Femur (tissue), 1 donor: ENCODE measurements at places on chromosomes 1 and 21.

GRCh38 chr1:247924868-247925267, at the start of gene OR2AJ1:
Gene OR2AJ1 (plus strand): TSS chr1:247924889. CDS start chr1:247933769, 8,880 bp downstream.
- DNase-seq = no peak

DNA sequence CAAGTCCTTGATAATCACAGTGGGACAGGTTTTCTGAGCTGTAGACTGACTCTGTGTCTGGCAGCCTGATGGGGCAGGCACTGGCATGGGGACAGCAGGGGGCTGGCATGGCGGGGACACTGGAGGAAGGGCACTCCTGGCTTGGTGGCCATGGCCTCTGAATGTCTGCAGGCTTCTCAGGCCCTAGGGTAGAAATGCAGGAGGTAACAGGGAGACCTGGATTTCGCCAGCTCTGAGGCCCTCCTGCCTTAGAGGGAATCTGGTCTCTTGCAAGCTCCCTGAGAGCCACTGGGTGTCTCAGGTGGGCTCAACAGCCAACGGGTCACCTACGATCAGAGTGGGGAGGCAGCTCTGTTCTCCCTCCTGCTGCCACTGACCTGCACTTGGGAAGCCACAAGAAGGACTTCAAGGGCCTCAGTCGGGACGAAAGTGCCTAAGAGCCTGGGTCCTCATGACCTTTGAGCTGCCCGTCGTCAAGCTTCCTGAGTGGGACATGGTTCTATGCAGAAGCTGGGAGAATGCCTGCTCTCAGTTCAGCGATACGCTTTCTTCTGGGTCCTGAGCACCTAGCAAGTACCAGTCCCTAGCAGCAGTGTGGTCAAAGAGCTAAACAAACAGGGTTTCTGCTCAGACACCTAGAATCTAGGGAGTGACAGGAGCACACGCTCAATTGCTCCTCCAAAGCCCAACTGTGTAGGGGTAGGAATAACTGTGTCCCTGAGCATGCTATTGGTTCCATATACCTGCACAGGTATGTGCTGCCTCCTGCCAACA, 569.0 kb downstream of the PTPRU start:
- DNase-seq = no peak

- DNase-seq = no peak
Observed at GRCh38 chr1:204426035-204426436, 14.4 kb upstream of the PPP1R15B start.

DNA sequence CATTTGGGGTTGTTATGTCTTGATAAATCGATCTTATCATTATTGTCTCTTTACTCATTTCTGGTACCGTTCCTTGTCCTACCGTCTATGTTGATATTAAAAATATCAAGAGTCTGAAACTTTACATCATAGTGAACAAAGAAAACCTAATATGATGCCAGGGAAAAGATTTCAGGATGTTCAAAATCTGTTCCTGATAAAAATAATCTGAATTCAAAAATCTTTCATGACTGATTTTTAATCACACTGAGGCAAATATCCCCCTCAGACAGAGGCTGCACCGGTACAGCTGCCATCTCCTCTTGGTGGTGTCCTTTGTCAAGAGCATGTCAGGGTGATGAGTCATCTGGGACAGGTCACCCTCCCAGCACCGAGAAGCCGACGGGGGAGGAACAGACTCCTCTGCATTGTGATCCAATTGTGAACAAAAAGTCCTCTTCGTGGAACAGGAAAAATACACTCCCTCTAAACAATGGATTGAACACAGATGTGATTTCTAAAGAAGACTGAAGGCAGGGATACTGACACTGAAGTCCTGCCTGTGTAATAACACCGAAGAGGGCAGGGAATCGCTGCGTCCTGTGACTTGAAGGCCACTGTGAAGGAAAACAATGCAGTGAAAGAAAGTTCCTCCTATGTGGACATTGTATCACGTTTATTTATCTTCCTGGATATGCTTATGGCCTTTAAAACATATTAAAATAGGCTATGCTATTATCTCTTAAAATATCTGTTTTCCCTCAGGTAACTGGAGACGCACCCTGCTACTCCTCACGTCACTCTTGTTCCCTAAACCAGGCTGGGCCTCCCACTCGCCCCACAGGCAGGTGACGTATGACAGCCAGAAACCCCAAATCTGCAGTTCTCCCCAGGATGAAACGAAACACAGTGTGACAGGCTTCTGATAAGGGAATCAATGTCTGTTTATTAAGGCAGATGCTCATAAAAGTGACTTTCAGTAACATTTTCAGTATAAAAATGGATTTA, 4.3 kb upstream of the SPATC1L start:
- DNase-seq = no peak

GRCh38 chr21:41403331-41403730, 22.7 kb upstream of the MX1 start:
- DNase-seq = no peak

GRCh38 chr1:107213225-107213624, 72.4 kb downstream of the NTNG1 start:
- DNase-seq = no peak

DNA sequence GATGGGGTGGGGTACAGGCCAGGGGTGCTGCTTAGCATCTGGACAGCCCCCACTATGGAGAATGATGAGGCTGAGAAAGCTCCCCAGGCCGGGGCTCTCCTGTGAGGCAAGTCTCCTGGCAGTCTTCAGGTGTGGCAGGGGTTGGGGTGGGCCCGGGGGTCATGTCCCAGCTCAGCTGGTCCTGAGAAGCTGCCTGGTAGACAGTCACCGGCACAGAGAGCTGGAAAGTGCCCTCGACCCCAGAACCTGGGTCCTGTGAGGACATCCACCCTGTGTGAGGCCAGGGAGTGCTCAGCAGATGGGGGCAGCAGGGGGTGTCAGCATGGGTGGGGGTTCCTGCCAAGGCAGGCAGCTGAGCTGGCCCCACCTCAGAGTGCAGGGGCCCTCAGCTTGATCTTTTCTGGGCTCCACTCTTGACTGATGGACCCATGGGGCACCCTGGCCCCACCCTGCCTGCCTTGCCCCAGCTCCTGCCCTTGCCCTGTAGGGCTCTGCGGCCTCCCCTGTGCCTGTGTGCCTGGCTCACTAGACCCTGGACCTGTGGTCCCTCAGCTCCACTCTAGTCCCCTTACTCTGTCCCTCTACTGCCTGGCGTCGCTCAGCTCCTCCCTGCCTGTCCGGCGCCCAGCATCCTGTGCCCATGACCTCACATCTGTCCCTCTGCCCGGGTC, 5.8 kb downstream of the IBA57 start:
- DNase-seq = no peak

- DNase-seq = no peak
Observed at GRCh38 chr1:2115008-2115641, 64.9 kb downstream of the PRKCZ start.

GRCh38 chr1:52153010-52153409, 11.1 kb downstream of the ZFYVE9 start:
- DNase-seq = no peak

DNA sequence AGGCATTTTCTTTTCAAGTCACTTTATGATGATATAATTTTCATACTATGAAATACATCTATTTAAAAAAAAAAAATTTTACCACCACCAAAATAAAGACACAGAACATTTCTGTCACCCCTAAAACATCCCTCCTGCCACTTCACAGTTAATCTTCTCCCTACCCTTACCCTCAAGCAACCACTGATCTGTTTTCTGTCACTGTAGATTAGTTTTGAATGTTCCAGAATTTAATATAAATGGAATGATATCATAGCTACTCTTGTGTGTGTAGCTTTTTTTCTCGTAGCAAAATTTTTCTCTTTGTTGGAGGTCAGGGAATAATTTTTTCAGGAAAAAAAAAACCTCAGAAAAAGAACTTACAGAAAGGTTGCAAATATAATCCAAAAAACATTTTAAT, 152.7 kb downstream of the RHOU start:
- no peak for DNase-seq

- DNase-seq = no peak
Observed at GRCh38 chr1:156523801-156524480, 23.4 kb upstream of the MEF2D start.

DNA sequence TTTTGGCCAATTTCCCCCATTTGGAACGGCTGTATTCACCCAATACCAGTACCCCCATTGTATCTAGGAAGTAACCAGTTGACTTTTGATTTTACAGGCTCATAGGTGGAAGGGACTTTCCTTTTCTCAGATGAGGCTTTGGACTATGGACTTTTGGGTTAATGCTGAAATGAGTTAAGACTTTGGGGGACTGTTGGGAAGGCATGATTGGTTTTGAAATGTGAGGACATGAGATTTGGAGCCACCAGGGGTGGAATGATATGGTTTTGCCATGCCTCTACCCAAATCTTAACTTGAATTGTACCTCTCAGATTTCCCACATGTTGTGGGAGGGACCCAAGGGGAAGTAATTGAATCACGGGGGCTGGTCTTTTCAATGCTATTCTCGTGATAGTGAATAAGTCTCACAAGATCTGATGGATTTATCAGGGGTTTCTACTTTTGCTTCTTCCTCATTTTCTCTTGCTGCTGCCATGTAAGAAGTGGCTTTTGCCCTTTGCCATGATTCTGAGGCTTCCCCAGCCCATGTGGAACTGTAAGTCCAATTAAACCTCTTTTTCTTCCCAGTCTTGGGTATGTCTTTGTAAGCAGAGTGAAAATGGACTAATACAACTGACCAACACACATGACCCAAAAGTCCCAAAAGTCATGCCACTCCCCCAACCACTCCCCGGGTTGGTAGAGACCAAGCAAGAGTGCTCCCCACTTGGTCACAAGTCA, 35.4 kb upstream of the ZNF496 start:
- DNase-seq = no peak

GRCh38 chr1:45573231-45573804, 10.5 kb upstream of the NASP start:
- no peak for DNase-seq

DNA sequence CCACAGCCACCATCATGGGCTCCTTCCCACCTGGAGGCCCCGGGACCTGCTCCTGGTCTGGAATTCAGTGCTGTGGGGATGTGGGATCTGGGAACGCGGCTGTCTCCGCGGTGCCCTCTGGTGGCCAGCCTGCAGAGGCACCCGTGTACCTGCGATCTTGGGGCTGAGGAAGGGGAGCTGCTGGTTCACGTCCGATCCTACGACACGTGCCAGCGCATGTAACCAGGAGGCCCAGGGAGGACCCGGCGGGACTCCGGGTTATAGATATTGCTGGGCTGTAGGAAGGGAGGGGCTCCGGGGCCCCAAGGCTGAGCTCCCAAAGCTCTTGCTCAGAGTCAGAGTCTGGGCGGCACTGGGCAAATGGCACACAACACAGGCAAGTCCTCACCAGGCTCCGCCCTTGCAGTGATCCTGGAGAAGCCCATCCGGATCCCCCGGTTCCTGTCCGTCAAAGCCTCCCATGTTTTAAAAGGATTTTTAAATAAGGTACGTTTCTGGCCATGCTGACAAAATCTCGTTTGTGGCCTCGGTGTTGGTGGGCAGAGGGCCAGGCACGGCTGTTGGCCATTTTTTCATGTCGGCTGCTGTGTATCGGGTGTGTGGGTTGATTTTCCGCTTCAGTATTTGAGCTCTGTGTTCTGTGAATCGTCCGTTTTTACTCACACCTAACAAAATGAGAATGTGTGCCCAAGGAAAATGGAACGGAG, 20.1 kb downstream of the FAAP20 start:
- DNase-seq = peak; percentile 82

- DNase-seq = no peak
Observed at GRCh38 chr1:192763756-192764155, 45.1 kb upstream of the RGS2 start.

DNA sequence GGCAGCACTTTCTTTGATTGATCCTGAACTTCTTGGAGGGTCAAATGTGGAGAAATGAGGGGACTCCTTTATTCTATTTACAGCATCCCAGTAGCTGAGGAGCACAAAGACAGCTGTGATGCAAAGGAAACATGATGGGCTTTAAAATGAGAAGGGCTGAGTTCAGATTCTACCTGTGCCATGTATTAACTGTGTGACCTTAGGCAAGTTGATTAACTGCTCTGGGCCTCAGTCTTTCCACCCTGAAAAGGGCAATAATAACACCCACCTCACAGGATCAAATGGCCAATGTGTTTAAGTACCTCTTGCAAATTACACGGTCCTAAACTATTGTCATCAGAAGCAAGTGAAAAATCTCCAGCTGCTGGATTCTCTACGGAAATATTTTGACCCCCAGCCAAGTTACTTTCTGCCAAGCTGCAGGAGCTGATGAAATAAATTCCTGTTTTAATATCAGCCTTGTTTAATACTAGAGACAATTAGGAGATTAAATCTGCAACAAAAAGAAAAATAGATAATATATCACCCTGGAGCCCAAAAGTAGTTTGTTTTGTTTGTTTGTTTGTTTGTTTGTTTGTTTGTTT, 15.7 kb downstream of the TMEM81 start:
- DNase-seq = no peak

GRCh38 chr1:183834568-183834967, 29.6 kb downstream of the RGL1 start:
- no peak for DNase-seq

DNA sequence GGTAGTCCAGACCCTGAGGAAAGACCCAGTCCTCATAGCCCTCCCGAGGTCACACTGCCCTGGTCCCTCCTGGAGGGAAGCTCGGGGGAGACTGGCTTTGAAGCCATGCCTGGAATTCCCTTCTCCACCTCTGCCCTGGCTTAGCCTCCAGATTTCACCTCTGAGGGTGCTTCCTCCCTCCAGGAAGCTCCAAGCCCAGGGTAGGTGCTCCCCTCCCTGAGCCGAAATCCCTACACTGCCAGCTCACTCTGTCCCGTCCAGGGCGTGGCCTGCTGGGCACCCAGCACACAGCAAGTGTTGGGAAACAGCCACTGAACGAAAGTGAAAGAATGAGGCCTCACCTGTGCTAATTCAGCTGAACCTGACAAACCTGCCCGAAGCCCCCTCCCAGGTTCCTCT, 6.0 kb upstream of the TNFRSF25 start:
- no peak for DNase-seq

GRCh38 chr1:62621907-62622306, 24.6 kb downstream of the ANGPTL3 start:
- DNase-seq = no peak

- no peak for DNase-seq
Observed at GRCh38 chr1:28062806-28063205, 25.6 kb downstream of the EYA3 start.

- DNase-seq = no peak
Observed at GRCh38 chr1:61091455-61091854, 9.1 kb downstream of the NFIA start.

GRCh38 chr1:21323091-21323490, 32.8 kb upstream of the ECE1 start:
- no peak for DNase-seq

DNA sequence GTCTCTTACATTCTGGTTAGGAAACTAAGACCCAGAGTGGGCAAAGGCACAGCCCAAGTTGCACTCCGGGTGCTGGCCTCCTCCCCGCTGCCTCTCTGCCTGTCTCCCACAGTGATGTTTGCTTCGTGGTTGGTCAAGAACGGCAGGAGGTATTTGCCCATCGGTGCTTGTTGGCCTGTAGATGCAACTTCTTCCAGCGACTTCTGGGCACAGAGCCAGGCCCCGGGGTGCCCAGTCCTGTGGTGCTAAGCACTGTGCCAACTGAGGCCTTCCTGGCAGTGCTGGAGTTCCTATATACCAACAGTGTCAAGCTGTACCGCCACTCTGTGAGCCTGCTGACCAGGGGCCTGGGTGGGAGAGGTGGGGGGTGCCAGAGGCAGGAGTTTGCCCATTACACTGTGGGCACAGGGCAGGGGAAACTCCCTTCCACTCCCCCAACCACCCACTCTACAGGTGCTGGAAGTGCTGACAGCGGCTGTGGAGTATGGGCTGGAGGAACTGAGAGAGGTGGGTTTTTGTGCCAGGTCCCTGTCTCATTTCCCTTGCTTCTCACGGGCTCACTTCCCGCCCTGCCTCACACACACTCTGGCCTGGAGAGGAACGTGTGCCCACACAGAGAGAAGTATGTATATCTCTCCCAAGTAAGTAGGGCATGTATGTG, 1.9 kb downstream of the BTBD19 start:
- peak; percentile 56 for DNase-seq

- DNase-seq = no peak
Observed at GRCh38 chr21:34073749-34074282, 438 bp downstream of the MRPS6 start.
